ENCODE measurements at places on chromosomes 5 and 9. TPM values are rescaled to one million over a fixed set of nuclear protein-coding genes. Genes with fewer than 3 reads are reported as not detected.

Gene RABGAP1
- total RNA-seq = 20.1 TPM

Gene NOXA1
- 6.6 TPM for total RNA-seq

Gene GGTA1
- total RNA-seq = 0.28 TPM

Gene ADAMTS2
- 18.5 TPM for total RNA-seq

Gene CDH18
- total RNA-seq = 0.19 TPM

Gene TTC23L
- 0.51 TPM for total RNA-seq

Gene NTRK2
- total RNA-seq = 22.8 TPM

Gene UIMC1
- 21.9 TPM for total RNA-seq

Gene DND1
- 1.0 TPM for total RNA-seq

Gene SMC5
- total RNA-seq = 13.1 TPM

Gene SLC25A48
- total RNA-seq = 0.92 TPM

Gene PCDHGA11
- total RNA-seq = 2.6 TPM

Gene EIF4E1B
- total RNA-seq = not detected

Gene SLC4A9
- total RNA-seq = 0.31 TPM

Gene GRXCR2
- not detected for total RNA-seq

Gene TRPM3
- 0.87 TPM for total RNA-seq

Gene GKAP1
- total RNA-seq = 6.6 TPM

- no peak for DNase-seq
Measured at GRCh38 chr5:39815711-39816110, 390.9 kb upstream of the DAB2 start.

DNA sequence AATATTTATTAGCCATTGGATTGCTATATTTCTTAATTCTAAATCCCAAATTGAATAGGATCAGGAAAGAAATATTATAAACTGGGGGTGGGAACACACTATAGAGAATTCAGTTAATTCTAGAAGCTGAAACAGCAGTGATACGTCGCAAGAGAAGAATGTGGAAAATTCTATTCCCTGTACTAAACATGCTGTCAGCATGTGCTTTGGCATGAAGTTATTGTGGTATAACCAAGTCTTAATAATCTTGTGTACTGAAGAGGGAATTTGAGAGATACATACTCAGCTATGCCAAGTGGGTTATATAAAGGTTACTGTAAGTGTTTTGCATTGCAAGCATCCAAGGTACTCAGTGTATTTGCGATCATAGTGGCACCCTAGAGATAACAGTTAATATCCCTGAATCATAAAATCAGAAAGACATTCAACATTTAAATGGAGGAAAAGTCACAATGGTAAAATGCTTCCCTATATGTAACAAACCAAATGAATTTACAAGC is 1492.9 kb upstream of the C9orf72 start:
- DNase-seq = no peak

DNA sequence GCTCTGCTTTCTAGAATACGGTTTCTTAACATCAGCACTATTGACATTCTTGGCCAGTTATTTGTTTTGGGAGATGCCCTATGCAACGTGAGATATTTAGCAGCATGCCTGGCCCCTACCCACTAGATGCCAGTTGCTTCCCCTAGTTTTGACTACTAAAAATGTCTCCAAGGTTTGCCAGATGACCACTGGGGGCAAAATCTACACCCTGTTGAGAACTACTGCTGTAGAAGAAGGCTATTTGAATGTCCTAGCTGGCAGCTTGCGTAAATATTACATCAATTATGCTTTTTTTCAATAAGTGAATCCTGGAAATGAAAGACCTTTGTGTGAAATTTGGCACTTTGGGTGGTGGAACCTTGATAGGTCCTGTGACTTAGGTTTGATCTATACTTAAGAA is 5.0 kb downstream of the NCBP1 start:
- DNase-seq = no peak

DNA sequence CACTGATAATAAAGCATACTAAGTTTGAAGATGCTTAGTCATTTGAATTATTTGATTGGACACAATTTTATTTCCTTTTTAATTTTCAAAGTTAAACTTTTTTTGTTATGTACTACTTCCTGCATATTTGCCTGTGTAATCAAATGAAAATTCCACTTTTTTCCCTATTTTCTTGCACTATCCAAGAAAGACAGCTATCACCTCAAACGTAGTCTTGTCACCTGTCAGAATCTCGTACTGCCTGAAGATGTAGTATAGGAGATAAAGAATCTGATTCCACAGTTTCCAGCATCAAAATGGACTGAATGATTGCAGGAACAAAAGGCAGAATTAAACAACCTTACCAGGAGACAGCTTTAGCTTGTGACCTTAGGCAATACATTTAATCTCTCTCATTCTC is 818.8 kb downstream of the MAT2B start:
- DNase-seq = no peak

DNA sequence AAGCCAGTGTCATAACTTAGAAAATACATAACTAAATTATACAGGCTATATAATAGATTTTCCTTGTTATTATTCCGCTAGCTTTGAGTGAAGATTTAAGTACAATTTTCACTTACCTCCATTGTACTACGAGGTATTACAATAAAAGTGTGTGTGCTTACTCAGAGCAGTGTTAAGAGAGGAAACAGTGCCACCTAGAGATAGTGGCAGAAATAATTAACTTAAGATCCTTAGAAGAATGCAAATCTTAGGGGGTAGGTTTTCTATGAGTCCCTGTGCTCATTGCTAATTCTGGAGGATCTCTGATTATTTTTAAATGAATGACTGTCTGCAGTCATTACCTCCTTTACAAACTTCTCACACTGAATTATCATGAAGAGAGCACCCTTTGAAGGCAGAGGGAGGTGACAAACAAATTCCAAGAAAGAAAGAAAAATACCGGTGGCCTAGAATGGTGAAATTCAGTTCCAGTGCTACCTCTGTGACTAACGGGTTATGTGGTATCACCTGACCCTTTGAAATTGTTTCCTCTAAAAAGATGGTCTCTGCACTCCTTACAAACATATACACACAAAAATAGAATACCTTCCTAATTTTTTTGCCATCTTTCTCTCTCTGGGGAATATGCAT is 379.8 kb downstream of the TRIM36 start:
- no peak for DNase-seq

- no peak for DNase-seq
Measured at GRCh38 chr9:30713243-30713642, 1671.2 kb upstream of the ACO1 start.

GRCh38 chr5:62268234-62268633 is 37.8 kb upstream of the KIF2A start:
- no peak for DNase-seq

GRCh38 chr5:91183743-91184142 is 199.4 kb downstream of the ARRDC3 start:
- no peak for DNase-seq

GRCh38 chr5:101278011-101278687 is 375.1 kb upstream of the ST8SIA4 start:
- DNase-seq = no peak

GRCh38 chr9:4550777-4551484 is 60.7 kb downstream of the SLC1A1 start:
- DNase-seq = no peak

- DNase-seq = no peak
Measured at GRCh38 chr5:11069041-11069440, 308.0 kb upstream of the DAP start.

GRCh38 chr9:30522486-30522885 is 1862.0 kb upstream of the ACO1 start:
- DNase-seq = no peak

DNA sequence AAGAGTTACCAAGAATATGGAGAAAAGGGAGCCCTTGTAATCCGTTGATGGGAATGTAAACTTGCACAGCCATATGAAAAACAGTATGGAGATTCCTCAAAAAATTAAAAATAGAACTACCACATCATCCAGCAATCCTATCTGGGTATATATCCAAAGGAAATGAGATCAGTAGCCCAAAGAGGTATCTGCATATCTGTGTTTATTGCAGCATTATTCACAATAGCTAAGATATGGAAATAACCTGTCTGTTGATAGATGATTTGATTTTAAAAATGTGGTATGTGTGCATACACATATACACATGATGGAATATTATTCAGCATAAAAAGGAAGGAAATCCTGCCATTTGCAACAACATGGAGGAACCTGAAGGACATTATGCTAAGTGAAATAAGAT is 48.3 kb upstream of the EBF1 start:
- DNase-seq = no peak
